ENCODE measurements at places on chromosomes 12 and 14. TPM values are rescaled to one million over a fixed set of nuclear protein-coding genes. Genes with fewer than 3 reads are reported as not detected.

The KLHDC2 gene
- total RNA-seq = 58.9 TPM

The KERA gene
- total RNA-seq = not detected

The CD69 gene
- total RNA-seq = 0.61 TPM

The TAS2R9 gene
- not detected for total RNA-seq

The MIP gene
- total RNA-seq = not detected

The PRKD1 gene
- total RNA-seq = 3.2 TPM

The TAS2R42 gene
- not detected for total RNA-seq

The COCH gene
- total RNA-seq = 4.9 TPM

The APOF gene
- total RNA-seq = not detected

The ALDH6A1 gene
- 19.1 TPM for total RNA-seq

The MRPS35 gene
- 36.8 TPM for total RNA-seq

The FOXG1 gene
- total RNA-seq = not detected

The SCN8A gene
- 0.49 TPM for total RNA-seq

The PLA2G1B gene
- total RNA-seq = not detected

The CLEC1B gene
- total RNA-seq = not detected

The ITPK1 gene
- total RNA-seq = 37.5 TPM

The RIMBP2 gene
- 1.5 TPM for total RNA-seq

The KRT85 gene
- 0.15 TPM for total RNA-seq

The PTPN21 gene
- total RNA-seq = 58.4 TPM

The A2M gene
- 37.5 TPM for total RNA-seq

The RTL1 gene
- total RNA-seq = not detected

The ZFC3H1 gene
- total RNA-seq = 54.5 TPM

The SLC38A4 gene
- total RNA-seq = 0.53 TPM

The TAS2R13 gene
- 1.1 TPM for total RNA-seq

The DTX1 gene
- 3.8 TPM for total RNA-seq

The MMP14 gene
- 145 TPM for total RNA-seq

The SLC38A1 gene
- total RNA-seq = 118 TPM

The SETD1B gene
- total RNA-seq = 12.7 TPM

The CARMIL3 gene
- 7.6 TPM for total RNA-seq

The FAM222A gene
- total RNA-seq = 4.8 TPM

The PZP gene
- total RNA-seq = not detected

The IL31 gene
- not detected for total RNA-seq

The ASB2 gene
- total RNA-seq = 0.89 TPM

The CLIP1 gene
- 126 TPM for total RNA-seq

The MAP3K9 gene
- total RNA-seq = 18.3 TPM

The SYNE3 gene
- total RNA-seq = 26.2 TPM

The BCL2L2 gene
- total RNA-seq = 72.2 TPM

The COX8C gene
- not detected for total RNA-seq

The SERPINA4 gene
- total RNA-seq = not detected

The SLC17A8 gene
- total RNA-seq = not detected

The PHETA1 gene
- total RNA-seq = 37.3 TPM

The LRRK2 gene
- 5.7 TPM for total RNA-seq

The SLC8A3 gene
- total RNA-seq = 0.34 TPM

The DPY19L2 gene
- 0.95 TPM for total RNA-seq

The TCL1A gene
- total RNA-seq = not detected

The PIWIL1 gene
- not detected for total RNA-seq

The SLC39A2 gene
- total RNA-seq = 25.3 TPM

The ESRRB gene
- total RNA-seq = not detected

The CKB gene
- 206 TPM for total RNA-seq

The AKAP3 gene
- 1.4 TPM for total RNA-seq

The TPPP2 gene
- not detected for total RNA-seq

The L3HYPDH gene
- 28.1 TPM for total RNA-seq

The SPTB gene
- 1.3 TPM for total RNA-seq
